ENCODE measurements at places on chromosomes 6 and 20. TPM values are rescaled to one million over a fixed set of nuclear protein-coding genes. Genes with fewer than 3 reads are reported as not detected.

Gene MTFR2
- 1.3 TPM for total RNA-seq

GRCh38 chr20:22974354-22974753 lies 60.8 kb upstream of the SSTR4 start:
- no peak for DNase-seq

DNA sequence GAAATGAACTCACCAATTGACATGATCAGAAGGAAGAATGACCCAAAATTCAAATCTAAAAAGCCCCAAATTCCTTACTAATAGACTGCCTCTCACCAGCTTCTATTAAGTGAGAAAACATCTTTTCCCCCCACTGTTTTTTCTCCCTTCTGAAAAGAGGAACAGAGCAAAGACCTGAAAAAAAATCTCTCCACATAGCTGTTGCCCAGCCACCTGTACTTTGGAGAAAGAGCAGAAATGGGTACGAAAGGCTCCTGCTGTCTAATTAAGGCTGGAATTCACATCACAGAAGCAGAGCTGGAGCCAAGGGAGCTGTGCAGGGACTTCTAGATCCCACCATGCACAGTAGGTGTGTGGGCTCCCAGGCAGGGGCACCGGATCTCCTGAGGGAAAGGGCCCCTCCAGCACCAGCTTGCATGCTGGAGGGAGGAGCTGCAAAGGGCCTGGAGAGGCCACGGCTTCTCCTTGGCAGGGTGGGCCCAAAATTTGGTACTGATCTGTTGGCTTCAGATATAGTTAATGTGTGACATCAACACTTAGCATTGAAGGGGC lies 73.2 kb upstream of the DUSP22 start:
- no peak for DNase-seq

- no peak for DNase-seq
These were observed 19.3 kb downstream of the ANKRD6 start for GRCh38 chr6:89452281-89452680.

DNA sequence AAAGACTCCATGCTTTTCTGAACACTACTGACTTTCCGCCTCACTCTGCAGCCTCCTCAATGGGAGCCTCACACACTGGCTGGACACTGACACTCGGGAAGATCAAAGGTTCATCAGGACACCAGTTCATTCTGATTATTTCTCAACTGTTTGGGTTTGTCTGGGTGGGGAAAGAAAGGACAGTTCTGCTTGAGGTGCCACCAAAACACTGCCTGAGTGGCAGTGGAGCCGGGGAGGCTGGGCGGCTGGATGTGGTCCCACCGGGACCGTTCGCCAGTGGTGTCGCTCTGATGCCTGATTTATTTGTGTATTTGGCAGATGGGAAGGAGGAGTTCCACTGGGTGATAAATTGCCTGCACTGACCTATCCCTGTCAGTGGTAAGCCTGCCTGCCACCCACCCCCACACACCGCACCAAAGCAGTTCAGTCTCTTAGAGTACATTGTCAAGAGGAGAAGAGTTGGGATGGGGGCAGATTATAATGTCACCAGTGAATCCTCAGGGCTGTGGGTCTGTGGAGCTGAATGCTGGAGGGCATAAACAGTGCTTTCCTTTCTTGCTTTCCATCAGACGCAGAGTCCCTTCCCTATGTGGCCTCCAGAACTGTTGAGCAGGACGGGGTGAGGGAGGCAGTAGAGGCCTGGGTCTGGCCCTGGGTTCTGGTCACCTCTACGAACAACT lies 49.8 kb downstream of the EDN1 start:
- DNase-seq, result no peak

Gene MYB
- total RNA-seq, result not detected

DNA sequence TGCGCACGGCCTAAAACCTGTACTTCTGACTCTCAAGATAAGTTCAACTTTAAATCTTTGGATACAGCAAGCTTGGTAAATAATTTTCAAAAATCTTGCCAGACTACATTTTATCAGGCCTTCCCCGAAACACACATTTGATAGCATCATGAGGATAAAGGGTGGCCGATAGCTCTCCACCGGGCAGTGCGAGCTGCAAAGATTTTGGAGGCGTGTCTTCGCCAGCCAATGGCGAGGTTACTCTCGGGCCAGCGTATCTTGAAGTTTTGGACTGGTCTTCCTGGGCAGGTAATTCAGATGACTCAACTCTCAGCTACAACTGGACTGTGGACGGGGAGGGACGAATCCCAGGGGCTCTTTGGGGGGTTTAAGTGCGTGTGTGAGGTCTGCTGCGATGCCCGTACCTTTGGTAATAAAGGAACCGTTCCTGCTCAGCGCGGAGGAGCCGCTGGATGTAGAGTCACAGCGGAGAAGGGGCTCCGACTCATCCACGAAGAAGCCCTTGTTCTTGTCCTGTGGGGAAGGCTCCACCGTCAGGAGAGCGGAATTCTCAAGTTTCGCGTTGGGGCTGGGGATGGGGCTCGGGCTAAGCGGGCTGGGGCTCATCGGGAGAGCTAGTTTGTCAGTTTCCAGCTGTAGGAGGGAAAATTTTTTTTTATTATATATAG lies 75.3 kb downstream of the TNFRSF21 start:
- no peak for DNase-seq

- no peak for DNase-seq
These were observed 23.2 kb upstream of the ELOVL2 start for GRCh38 chr6:11067348-11067747.

DNA sequence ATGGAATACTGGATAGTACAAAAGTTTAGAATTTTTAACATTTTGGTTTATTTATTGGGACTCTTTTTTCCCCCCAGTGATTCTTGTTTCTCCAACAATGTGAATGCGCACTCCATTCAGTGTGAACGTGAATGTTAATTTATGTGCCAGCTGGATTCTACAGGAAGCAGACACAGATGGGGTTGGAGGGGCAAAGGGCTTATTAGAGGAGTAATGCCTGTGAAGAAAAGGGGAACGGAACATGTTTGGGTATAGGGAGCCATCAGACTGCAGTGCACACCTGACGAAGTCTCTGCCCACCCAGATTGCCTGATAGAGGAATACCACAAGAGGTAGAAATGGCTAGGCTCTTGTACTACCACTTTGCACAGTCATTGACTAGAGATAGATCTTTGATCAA lies 48.2 kb downstream of the PTPRA start:
- no peak for DNase-seq

Gene HLA-DQB2
- not detected for total RNA-seq

DNA sequence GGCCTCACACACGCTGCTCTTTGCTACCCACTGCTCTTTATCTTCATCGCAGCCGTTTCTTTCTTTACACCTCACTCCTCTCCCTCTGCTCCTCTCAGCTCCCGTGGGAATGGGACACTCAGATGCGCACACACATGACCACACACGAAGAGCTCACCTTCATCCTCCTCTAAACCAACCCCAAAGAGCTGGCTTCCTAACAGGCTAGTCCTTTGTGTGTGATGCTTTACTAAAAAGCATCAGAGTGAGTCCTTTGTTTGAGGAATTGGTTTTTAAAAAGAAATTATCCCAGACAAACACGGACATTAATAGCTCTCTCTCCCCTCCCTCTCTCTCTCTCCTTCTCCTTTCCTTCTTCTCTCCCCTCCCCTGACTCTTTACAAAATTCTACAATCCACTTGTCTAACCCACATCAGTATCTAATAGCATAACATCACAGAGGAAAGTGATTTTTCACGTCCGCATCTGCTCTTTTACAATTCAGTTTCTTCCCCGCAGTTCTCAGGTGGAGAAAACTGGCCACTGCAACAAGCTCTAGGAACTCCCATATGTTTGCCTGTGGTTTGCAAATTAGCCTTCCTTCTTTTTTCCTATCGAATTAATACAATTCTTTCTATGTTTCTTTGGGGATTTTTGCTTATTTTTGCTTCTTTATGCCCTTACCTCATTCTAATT lies 306.8 kb upstream of the CNR1 start:
- no peak for DNase-seq

All from astrocyte (in vitro differentiated cells and primary cell).